Colonic mucosa (tissue), 4 donors: ENCODE measurements at places on chromosomes 16 and 17.
A peak's percentile ranks its signal among the peaks of the same experiment; 100 is the strongest.

- H3K36me3 ChIP-seq = no peaks in the 10 kb centered on the region
- H3K4me3 ChIP-seq = no peak overlapping the region
- H3K4me1 ChIP-seq = peaks cover 6% of the 10 kb centered on the region
- H3K27me3 ChIP-seq = no peaks in the 10 kb centered on the region
- DNase-seq = peak; percentile 81
These were observed 55.1 kb downstream of the RPTOR start for GRCh38 chr17:80599546-80600305.

- H3K27me3 ChIP-seq = no peaks in the 10 kb centered on the region
- H3K36me3 ChIP-seq = peaks cover 11% of the 10 kb centered on the region
- no peak for DNase-seq
- H3K27ac ChIP-seq = peak overlapping the region; percentile 95
- peak overlapping the region; percentile 77 for H3K4me3 ChIP-seq
These were observed 2.1 kb downstream of the TRAF4 start for GRCh38 chr17:28745786-28746411.

GRCh38 chr17:18956581-18956980, 4.6 kb downstream of the SLC5A10 start:
- no peak overlapping the region for H3K27ac ChIP-seq
- no peak overlapping the region for H3K4me3 ChIP-seq
- no peaks in the 10 kb centered on the region for H3K36me3 ChIP-seq
- no peak for DNase-seq
- no peaks in the 10 kb centered on the region for H3K27me3 ChIP-seq
- H3K4me1 ChIP-seq = no peaks in the 10 kb centered on the region

- no peaks in the 10 kb centered on the region for H3K36me3 ChIP-seq
- H3K27me3 ChIP-seq = no peaks in the 10 kb centered on the region
- peak overlapping the region; percentile 99 for H3K4me3 ChIP-seq
- no peak for DNase-seq
These were observed 393 bp downstream of the RNF166 start for GRCh38 chr16:88705801-88706228.

GRCh38 chr16:66240631-66241395, 125.7 kb upstream of the CDH5 start:
- H3K4me3 ChIP-seq = no peak overlapping the region
- H3K27me3 ChIP-seq = no peaks in the 10 kb centered on the region
- H3K36me3 ChIP-seq = no peaks in the 10 kb centered on the region
